ENCODE measurements at places on chromosomes 11 and 22.
A peak's percentile ranks its signal among the peaks of the same experiment; 100 is the strongest.

GRCh38 chr11:111297696-111298095, 650 bp upstream of the POU2AF3 start:
- DNase-seq, result no peak

DNA sequence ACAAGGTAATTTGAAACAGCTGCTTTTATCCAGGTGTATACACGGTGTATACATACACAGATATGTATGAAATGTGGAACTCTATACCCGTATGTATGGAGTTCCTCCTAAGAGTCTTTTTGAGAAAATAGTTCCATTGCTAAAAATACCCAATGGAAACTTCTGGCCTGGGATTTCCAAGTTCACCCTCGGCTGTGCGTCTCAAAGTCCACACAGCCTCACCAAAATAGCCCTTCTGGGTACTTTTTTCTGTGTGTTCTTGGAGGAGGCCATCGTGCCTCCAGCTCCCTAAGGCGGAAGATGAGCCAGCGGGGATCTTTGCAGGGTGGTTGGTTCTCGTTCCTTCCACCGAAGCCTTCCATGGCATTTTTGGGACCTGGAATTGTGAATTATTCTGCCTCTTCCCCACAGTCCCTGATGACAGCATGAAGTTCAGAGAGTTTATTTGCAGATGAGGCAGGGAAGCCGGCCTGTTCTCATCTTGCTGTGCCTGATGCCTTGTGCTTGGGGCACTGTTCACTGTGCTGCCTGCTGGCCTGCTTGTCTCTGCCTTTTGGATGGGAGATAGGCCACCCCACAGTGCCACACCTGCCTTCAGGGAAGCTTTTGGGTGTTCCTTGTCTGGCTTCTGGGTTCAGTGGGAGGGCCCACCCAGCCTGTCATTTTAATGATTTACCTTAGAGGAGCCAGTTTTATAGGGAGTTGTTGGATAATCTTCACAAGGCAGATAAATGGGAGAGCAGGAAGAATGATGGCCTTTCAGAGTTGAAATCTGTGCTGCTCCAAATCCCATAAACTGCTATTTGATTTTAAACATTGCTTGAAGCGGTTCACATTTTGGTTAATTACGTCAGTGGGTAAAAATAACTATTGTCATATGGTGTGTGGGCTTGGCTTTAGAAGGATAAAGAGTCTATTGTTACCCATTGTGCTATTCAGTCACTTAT, 112.7 kb upstream of the OR4B1 start:
- no peak for DNase-seq

DNA sequence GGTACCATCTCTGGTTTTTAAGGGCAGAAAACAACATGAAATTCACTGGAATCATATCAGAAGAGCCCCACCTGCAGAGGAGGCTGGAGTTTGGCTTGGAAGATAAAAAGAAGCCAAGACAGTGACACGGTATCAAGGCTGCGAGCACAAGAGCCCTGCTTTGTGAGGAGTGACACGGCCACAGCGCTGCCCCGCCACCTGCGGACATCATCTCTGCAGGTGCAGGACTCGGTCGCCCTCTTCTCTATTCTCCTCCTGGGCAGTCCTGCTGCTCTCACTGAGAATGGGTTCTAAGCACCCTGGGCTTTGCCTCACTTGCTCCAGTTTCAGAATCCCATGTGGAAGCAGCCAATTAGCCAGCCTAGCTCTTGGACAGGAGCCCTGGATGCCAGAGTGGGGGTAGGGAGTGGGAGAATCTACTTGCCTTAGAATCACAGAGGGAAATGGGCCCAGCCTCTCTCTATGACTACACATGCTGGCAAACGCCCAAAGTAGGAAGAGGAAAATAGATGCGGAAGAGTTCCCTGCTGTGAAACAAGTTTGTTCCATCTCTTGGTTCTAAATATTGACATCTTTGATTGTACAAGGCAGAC, 17.1 kb downstream of the APOL4 start:
- no peak for DNase-seq

DNA sequence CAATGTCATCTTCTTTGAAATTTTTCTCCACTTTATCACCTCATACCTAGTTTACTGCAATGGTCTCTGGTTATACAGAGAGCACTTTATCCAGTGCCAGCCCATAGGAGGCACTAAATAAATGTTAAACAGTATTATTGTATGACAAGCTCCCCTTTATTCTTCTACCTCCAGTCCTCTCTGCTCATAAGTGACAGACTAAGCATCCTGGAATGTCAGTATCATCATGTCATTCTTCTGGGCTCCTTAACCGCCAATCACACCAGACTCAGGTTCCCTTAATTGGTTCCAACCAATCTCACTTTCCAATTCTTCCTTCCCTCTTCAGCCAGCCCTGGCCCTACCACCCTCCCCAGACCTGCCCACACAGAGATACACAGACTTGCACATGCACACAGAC, 93.1 kb downstream of the RPL27A start:
- no peak for DNase-seq

DNA sequence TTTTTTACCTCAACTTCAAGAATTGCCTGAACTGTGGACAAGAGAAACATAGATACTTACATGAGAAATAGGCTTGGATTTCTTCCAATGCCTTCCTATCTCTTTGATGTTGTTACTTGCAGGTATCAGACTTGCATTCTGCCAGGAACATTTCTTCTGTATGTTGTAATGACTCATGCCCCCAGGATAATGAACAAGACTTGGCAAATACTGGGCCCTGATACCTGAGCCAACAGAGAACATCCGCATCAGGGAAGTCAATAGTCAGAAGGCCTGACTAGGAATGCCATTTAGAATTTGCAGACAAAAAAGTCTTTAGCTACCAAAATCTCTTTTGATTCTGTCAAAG, 273.7 kb upstream of the KIRREL3 start:
- no peak for DNase-seq

GRCh38 chr11:45233121-45233803, 52.9 kb downstream of the SYT13 start:
- peak; percentile 69 for DNase-seq

DNA sequence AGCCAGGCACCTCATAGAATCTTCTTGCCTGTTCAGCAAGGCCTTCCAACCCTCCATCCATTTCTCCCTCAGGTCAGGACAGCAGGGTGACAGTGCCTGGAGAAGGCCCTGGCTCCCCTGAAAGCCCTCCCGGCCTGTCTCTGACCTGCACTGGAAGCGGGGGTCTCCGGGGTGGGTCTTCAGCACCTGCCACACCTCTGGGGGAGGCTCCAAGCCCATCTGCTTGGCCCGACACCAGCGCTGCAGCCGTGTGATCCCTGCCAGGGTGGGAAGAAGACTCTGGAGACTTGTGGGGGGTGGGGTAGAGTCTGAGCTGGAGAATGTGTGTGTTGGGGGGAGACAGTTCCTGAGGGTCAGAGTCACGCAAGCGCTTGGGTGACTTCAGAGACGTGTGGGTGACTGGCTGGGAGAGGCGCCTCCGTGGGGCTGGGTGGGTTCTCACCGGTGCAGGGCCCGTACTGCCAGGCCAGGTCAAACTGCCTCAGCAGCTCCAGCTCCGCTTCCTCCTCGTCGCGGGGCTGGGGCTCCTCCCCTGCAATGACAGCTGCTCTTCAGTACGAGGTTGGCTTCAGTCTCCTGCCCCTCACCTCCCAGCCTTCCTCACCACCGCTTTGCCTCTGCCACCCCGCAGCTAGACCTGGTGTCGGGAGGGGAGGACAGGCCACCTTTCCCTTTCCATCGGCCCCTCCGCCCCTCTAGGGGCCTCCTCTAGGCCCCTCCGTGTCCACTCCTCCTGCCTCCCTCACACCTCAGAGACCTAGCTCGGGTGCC, 615 bp downstream of the POLD4 start:
- no peak for DNase-seq

DNA sequence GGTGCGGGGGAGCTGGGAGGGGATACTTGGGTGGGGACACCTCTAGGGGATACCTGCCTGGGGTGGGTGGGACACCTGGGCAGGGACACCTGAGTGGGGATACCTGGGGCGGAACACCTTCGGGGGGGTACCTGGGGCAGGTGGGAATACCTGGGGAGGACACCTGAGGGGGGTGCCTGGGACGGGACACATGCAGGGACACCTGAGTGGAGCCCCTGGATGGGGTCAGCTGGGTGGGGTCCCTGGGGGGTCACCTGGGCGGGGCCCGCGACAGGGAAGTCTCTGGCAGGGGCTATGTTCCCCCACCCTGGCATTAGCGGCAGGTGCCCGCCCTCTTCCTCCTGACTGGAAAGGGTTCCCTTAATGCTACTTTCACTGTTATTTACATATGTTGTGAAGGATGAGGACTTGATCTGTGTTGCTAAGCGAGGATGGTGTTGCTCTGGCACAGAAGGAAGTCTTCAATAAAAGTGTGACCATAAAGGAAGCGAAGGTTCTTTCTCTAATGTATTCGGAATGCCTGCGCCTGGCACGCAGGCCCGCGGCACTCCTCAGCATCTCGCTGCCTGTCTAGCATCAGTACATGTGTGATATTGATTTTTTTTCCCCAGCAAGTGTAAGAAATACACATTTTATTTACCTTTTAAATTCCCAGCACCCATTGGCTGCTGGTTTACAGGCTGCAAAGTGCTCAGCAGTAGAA, 801.7 kb downstream of the BRD1 start:
- DNase-seq, result no peak

DNA sequence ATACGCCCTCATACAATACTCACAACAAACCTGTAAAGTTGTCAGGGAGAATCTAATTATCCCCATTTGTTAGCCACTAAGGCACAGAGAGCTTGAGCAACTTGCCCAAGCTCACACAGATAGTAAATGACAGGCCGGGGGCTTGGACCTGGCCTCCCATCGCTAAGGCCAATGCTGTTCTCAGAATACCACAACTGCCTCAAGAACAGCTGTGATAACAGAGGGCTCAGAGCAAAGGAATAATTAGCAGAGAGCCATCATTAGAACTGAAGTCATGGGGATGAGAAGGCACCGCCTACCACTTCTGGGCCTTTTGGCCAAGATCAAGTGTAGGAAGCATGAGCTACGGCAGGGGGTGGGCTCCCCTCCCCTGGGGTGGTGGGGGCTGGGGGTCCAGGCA, 98.6 kb downstream of the FEZ1 start:
- DNase-seq, result no peak

DNA sequence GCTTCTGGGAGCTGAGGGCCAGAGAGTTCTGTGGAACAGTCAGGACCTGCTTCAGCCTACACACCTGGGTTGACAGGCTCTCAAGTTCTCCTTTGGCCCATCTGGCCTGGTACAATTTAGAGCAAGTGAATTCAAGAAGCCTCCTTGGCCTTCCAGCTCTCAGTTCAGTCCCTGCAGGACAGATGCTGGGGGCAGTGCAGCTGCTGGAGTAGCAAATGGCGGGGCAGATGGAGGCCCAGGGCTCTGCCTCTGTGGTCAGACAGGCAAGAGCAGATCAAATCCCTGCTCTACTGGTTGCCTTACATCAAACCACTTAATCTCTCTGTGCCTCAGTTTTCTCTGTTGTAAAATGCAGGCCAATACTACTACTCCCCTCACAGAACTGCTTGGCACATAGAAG, 8.7 kb upstream of the KCNK7 start:
- no peak for DNase-seq

DNA sequence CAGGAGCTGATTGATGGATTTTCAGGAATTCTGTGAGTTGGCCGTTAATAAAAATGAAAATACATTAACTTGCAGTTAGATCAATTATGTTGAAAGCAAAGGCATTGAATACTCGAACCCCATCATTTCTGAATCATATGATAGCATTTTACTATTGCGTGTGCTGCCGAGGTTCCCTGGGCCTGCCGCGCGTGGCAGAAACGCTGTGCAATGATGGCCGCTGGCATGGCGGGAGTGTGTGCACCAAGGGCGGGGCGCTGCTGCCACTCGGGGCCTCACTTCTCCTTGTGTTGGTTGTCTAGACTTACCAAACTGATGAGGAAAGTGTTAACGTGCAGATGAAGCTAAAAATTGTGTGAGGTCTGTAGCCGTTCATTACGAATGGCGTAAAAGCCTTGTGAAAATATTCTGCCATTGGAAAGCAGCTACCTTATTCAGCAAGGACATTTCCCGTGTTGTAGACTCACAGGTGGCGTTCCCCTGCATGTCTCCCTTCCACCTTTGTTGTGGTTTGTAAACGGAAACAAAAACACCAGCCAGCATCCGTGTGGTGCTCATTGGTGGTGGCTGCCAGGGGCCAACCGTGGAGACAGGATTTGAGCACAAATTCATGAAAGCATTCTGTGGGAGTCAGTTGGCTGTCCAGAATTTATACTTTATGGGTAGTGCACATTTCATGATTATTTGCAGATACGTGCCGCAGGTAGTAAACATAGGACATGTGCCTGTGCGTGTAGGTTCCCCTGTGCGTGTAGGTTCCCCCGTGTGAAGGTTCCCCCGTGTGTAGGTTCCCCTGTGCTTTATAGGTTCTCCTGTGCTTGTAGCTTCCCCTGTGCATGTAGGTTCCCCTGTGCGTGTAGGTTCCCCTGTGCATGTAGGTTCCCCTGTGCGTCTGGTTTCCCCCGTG, 5.9 kb upstream of the GRAMD4 start:
- DNase-seq, result peak; percentile 57

DNA sequence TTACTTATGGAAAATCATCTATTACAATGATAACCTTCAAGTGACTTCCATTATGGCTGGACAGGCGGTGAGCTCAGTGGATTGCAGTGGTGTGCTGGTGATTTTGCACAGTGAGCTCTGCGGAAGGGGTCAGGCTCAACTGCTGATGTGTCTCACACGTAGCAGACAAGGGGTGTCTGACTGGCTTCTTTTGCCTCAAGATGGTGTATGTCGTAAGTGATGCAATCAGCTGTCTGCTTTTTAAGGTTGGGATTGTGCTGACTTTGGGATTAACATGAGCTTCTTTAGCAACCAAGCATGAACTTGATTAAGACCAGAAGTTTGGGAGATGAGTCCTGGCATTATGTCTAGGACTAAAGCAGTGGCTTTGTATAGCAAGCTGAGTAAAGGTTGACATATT, 49.5 kb downstream of the POLD3 start:
- no peak for DNase-seq

DNA sequence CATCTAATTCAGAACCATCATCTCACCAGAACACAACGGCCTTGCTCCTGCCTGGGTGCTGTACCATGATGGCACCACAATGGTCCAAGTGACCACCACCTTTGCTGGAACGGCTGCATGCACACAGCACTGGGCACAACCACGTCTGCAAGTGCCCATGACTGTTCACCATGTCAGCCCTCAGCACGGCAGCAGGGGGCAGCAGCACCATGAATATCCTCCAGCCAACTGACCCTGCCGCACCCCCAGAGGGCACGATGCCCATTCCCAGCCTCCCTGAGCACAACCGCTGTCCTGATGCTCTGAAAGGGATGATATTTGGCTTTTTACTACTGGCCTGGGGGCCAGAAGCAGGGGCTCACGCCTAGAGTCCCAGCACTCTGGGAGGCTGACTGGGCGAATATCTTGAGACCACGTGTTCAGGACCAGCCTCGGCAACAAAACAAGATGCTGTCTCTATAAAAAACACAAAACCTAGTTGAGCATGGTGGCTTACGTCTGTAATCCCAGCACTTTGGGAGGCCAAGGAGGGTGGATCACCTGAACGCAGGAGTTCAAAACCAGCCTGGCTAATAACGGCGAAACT, 25.7 kb downstream of the DRD4 start:
- peak; percentile 51 for DNase-seq

GRCh38 chr11:113873236-113873626, 2.1 kb downstream of the USP28 start:
- no peak for DNase-seq

- peak; percentile 60 for DNase-seq
These were observed 1.5 kb downstream of the SYT12 start for GRCh38 chr11:67024410-67024809.

GRCh38 chr11:57315491-57315890, 9.3 kb downstream of the TNKS1BP1 start:
- no peak for DNase-seq

GRCh38 chr11:113773092-113773415, 438 bp downstream of the ZW10 start:
- DNase-seq, result no peak
